AG09309 (cell line): ENCODE measurements at places on chromosomes 7 and 10.

DNA sequence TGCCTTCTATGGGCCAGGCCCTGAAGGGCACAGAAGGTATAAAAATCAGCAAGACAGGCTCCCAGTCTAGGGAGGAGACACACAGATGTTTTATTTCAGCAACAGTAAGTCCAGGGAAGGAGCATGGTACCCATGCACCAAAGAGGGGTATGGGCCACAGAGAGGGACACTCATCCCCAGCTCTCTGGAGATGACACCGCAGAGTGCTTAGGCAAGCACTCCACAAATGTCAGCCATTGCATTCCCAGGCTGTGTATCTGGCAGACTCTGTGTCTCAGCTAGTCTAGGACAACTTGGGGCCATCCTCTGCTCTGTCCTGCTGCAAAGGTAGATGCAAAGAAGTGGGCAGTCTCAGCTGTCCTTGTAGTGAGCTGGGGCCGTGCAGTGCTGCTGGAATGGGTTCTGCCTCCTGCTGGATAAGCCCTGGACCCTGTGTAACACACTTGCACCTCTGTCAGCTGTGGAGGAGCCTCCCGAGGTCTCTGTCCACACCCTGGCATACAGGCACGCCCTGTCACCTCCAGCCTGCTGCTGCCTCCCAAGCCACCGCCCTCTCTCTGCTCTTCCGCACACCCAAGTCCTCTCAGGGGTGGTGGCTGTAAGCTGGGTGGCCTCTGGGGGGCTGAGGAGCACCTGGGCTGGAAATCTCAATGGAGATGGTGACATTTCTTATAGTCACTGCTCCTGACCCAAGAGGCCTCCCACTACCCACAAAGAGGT, 57.6 kb downstream of the VOPP1 start:
- no peak for DNase-seq

DNA sequence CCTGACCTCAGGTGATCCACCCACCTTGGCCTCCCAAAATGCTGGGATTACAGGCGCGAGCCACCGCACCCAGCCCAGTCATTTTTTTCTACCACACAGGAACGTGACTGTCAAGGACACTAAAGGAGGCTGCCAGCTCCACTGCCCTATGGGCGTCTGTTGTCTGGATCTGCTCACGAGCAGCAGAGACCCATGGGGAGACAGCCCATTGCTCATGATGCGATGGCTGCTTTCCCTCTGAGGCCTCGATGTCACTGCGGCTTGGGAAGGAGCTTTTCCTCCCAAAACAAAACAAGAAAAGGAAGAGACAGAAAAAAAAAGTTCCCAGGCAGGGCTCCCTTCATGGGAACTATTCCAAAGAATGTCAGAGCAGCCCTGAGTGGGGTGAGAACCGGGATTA, 70.5 kb downstream of the DENND2A start:
- DNase-seq: no peak

DNA sequence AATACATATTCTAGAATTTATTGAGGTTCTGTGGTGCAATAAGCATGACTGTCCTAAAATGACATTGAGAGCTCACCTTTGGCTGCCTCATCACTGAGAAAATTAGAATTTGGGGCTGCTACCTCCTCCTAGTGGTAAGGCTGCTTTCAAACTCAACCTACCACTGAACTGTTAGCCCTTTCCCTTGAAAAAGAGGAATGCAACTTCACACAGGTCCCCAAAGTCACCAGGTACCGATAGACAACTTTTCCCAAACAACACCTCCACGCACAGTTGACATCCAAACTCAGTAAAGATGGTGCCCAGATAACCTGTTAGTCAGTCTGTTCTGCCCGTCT, 75.9 kb upstream of the SCIN start:
- no peak for DNase-seq

DNA sequence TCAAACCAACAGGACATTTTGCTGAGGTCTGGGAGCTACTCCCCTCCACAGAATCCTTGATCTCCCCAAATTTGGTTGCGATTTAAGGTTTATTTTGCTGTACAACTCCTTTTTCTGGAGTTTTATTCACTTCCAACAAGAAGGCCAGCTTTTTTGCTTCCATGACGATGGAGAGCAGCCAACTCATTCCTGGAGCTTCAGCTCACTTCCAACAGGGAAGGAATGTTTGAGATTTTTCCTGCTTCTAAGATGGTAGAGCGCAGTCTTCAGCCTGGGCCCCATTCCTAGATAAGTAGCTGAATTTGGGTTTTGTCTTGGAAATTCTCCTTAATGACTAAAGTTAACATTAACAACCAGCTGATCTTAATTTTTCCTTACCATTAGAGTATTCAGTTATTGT, 30.9 kb upstream of the CREB3L2 start:
- DNase-seq: no peak

GRCh38 chr10:24278176-24278889, 69.4 kb downstream of the KIAA1217 start:
- DNase-seq: no peak

DNA sequence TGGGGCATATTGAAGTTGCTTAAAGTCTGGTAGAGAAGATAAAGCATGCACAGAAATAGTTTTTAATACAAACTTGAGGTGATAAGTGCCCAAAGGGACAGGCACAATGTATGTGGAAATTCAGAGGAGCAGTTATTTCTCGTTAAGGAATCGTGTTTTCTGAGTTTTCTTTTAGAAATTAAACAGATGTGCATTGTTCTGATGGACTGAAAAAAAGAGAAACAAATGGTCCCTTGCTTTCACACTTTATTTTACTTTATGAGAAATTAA, 45.6 kb downstream of the CNNM2 start:
- DNase-seq: no peak

GRCh38 chr7:67484244-67484751, 487.7 kb downstream of the TYW1 start:
- peak; percentile 24 for DNase-seq
